ENCODE measurements at places on chromosomes 11 and 22. TPM values are rescaled to one million over a fixed set of nuclear protein-coding genes. Genes with fewer than 3 reads are reported as not detected.

DNA sequence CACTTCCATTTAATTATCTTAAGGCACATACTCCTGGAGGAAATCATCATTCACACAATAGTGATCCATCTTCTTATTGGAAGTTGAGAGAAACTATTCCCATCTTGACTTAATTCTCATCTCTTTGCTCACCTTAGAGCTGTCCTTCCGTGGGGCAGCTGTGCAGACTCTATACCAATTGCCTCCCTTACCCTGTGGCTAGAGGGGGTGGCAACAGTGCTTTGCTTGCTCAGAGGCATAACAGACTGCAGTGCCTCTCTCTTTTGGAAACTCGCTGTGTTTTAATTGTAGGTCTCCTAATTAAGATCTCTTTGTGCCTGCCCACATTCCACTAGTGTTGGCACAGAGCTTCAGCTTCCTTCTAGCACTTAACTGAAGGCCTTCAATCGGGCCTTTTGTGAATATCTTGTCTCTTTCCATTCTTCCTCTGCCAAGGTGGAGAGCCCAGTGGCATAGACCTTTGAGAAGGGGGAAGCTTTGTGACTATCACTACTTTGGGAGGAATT is 5.5 kb downstream of the KMT2A start:
- H3K27me3 ChIP-seq, result no peaks in the 10 kb centered on the region
- peak; percentile 48 for DNase-seq
- H3K4me3 ChIP-seq, result peak overlapping the region; percentile 33
- H3K27ac ChIP-seq, result peak overlapping the region; percentile 43

DNA sequence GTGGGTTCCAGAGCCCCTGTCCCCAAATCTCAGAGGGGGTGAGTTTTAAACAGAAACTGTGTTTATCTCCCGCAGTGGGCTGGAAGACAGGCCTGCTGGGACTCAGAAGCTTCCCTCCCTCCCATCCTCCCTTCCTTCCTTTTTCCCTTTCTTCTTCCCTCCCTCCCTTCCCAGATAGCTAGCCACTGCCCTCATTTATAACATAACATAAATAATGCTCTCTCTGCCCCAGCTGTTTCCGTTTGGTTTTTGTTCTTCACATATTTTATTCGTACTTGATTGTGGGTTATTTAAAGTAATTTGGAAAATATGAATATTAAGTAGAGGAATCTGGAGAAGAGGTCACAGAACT is 140.9 kb downstream of the TEAD1 start:
- H3K4me3 ChIP-seq, result no peak overlapping the region
- no peak for DNase-seq
- no peak overlapping the region for H3K27ac ChIP-seq
- no peaks in the 10 kb centered on the region for H3K36me3 ChIP-seq
- peaks cover 38% of the 10 kb centered on the region for H3K4me1 ChIP-seq

GRCh38 chr11:116413301-116414242 is 359.2 kb downstream of the BUD13 start:
- H3K36me3 ChIP-seq, result no peaks in the 10 kb centered on the region
- H3K4me3 ChIP-seq, result no peak overlapping the region
- H3K27me3 ChIP-seq, result no peaks in the 10 kb centered on the region
- H3K27ac ChIP-seq, result no peak overlapping the region
- DNase-seq, result no peak

DNA sequence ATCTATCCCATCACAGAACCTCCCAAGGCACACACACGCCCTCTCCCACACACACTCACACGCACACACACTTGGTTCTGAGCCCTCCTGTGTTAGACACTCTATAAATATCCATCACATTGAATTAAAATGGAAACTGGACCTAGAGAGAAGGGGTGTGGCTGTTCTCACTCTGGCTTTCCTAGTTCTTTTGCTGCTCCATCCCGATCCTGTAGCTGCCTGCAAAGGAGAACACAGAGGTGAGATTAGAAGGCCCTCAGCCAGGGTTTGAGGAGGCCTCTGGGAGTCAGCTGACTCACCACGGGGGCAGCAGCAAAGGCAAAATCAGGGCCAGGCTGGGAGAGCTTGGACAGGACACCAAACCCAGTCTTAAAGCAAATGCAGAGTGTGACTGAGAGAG is 192.3 kb upstream of the CADM1 start:
- H3K27ac ChIP-seq, result no peak overlapping the region
- H3K4me3 ChIP-seq, result no peak overlapping the region
- H3K27me3 ChIP-seq, result no peaks in the 10 kb centered on the region
- no peaks in the 10 kb centered on the region for H3K36me3 ChIP-seq
- no peaks in the 10 kb centered on the region for H3K4me1 ChIP-seq
- no peak for DNase-seq

Gene CD3E
- total RNA-seq, result 535 TPM

Gene KCNE3
- total RNA-seq, result 0.16 TPM

- no peak overlapping the region for H3K4me3 ChIP-seq
- H3K27ac ChIP-seq, result no peak overlapping the region
- H3K27me3 ChIP-seq, result peaks cover 55% of the 10 kb centered on the region
- H3K36me3 ChIP-seq, result no peaks in the 10 kb centered on the region
Measured at GRCh38 chr11:128955636-128956035, 13.0 kb upstream of the TP53AIP1 start.

DNA sequence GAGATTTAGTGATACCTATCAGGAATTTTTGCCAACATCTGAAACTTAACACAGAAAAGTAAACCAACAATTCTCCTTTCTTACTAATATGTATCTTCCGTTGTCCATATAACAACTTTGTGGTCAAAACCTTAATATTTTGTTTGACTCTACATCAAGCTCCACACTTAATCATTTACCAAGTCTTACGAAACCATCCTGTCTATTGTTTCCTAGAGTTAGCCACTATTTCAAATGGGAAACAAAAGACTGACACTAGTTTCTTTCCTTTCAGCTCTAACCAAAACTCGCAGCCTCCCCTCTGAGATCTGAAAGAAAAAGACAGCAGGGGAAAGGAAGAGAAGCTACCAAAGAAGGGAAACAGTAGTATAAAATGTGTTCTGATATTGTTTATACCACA is 26.5 kb upstream of the PRDM10 start:
- H3K27ac ChIP-seq, result no peak overlapping the region
- no peaks in the 10 kb centered on the region for H3K36me3 ChIP-seq
- H3K27me3 ChIP-seq, result peaks cover 9% of the 10 kb centered on the region

Gene KCTD14
- 0.23 TPM for total RNA-seq

Gene HPX
- not detected for total RNA-seq

DNA sequence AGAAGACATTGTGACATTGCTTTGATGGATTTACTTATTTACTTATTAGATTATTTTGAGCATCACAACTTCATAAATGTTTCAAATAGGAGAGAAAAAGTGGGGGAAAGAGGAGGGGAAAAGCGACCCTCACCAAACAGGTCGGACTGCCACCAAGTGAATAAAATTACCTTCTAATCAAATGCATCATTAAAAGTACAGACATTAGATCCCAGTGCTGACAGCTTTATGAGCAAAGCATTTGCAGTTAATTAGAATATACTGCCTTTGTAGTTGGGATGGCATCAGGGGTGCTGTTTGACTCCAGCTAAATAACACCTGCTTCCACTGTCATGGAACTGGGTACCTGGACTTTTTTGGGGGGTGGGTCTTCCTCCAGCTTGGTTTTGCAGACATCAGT is 299.6 kb downstream of the OPCML start:
- H3K4me3 ChIP-seq, result no peak overlapping the region
- H3K4me1 ChIP-seq, result no peaks in the 10 kb centered on the region
- H3K27me3 ChIP-seq, result no peaks in the 10 kb centered on the region
- DNase-seq, result no peak
- H3K27ac ChIP-seq, result no peak overlapping the region
- no peaks in the 10 kb centered on the region for H3K36me3 ChIP-seq

GRCh38 chr11:118485273-118485672 is 42.0 kb upstream of the TTC36 start:
- peaks cover 5% of the 10 kb centered on the region for H3K4me1 ChIP-seq
- DNase-seq, result no peak
- peaks cover 44% of the 10 kb centered on the region for H3K36me3 ChIP-seq
- no peak overlapping the region for H3K4me3 ChIP-seq
- H3K27me3 ChIP-seq, result no peaks in the 10 kb centered on the region

GRCh38 chr11:9095421-9095820 is 4.0 kb upstream of the SCUBE2 start:
- H3K27me3 ChIP-seq, result peaks cover 45% of the 10 kb centered on the region
- no peak for DNase-seq
- no peaks in the 10 kb centered on the region for H3K4me1 ChIP-seq
- no peak overlapping the region for H3K27ac ChIP-seq
- H3K36me3 ChIP-seq, result no peaks in the 10 kb centered on the region

DNA sequence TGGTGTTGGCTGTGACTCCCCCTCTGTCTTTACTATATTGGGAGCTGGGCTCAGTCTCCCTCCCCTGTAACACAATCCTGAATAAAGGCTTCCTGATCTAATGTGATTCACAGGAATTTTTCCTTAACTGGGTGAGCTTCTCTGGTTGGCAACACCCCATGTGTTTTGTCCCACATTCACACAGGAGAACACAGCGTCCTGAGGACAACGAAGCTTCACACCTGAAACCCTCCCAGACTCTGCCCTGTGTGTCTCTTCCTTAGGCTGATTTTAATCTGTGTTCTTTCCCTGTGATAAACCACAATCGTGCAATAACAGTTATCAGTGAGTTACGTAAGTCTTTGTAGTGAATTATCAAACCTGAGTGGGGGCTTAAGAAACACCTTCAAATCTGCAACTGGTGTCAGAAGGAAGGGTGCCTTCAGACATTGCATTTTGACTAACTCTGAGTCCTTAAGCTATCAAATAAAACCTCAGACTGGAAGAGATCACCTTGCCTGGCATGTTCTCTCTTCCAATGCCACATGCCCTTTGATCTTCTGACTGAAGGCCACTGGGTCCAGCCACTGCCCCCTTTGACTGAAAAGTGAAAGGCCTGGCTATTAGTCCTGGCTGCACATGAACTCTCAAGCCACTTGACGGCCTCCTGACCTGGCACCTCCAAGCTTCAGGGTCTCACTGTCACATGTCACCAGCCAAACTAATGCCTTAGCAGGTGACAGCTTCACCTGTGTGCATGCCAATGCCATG is 17.3 kb downstream of the APOL3 start:
- H3K36me3 ChIP-seq, result peaks cover 56% of the 10 kb centered on the region
- no peak overlapping the region for H3K4me3 ChIP-seq

Gene AQP11
- 0.82 TPM for total RNA-seq

Gene KRTAP5-11
- total RNA-seq, result not detected

DNA sequence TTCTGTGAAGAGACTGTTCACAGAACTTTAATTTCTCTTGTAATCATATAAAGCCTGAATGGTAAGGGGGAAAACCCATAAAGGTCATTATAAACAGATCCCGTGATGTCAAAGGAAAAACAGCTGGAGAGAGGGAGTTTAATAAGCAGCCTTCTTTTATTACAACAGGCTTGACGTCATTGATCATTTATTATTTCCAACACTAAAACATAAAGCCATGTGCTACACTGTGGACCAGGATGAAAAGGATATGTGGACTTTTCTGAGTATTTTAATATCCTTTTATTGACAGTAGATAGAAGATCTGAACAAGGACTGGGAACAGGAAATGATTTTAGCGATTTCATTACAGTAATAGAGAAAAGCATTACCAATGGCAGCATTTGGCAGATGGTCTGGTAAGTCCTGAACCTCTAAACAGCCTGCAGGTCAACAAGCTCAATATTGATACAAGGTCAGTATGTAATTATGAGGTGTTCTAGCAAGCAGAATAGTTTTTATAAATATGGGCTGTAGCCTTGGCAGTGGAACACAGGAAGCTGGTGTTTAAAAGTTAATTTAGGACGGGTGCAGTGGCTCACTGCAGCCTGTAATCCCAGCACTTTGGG is 25.1 kb upstream of the TPH1 start:
- no peaks in the 10 kb centered on the region for H3K27me3 ChIP-seq
- H3K4me1 ChIP-seq, result peaks cover 5% of the 10 kb centered on the region
- DNase-seq, result no peak
- H3K27ac ChIP-seq, result no peak overlapping the region
- no peak overlapping the region for H3K4me3 ChIP-seq

Gene INS
- total RNA-seq, result not detected

GRCh38 chr11:19379465-19379864 is 138.7 kb upstream of the E2F8 start:
- no peaks in the 10 kb centered on the region for H3K4me1 ChIP-seq
- no peak for DNase-seq
- H3K27ac ChIP-seq, result no peak overlapping the region
- no peaks in the 10 kb centered on the region for H3K36me3 ChIP-seq

Gene SLC35E4
- total RNA-seq, result 5.0 TPM

Gene SSH3
- total RNA-seq, result 26.4 TPM

Gene ZNF74
- 10.0 TPM for total RNA-seq

Gene SEPTIN3
- total RNA-seq, result 1.2 TPM

Gene BIRC2
- 30.7 TPM for total RNA-seq

Gene APLNR
- total RNA-seq, result not detected

Data from activated CD8-positive, alpha-beta memory T cell treated with anti-CD3 and anti-CD28 coated beads, Interleukin-2, amount 10 ng/mL, durations not matched to agents 7 days and 5 days (primary cell).